Frontal cortex (tissue), 4 donors: ENCODE measurements at places on chromosomes 13 and 19. TPM values are rescaled to one million over a fixed set of nuclear protein-coding genes. Genes with fewer than 3 reads are reported as not detected.

DNA sequence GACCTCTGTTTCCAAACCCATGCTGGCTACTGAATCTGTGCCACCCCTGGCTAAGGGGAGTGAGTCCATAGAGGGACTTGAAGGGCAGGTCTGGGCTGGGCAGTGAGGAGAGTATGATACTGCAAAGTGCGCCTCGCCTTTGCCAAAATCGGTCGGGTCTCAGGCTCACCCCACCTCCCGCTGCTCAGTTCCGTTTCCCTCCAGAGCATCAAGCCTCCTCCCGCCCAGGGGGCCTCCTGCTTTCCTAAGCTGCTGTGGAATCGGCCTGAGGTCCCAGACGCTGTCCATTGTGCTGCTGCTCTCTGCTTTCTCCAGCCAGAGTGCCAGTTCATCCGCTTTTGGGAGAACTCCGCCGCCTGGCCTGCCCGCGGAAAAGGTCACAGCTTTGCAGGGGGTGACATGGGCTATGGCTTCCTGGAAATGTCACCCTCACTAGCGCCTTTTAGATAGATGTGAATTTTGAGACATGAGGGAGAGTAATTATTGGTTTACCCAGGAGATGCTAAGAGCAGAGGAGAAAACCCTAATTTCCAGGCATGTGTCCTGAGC, 1418.4 kb downstream of the UQCRFS1 start:
- DNase-seq = peak; percentile 5

- DNase-seq = peak; percentile 51
Measured at GRCh38 chr13:40190641-40191100, 475.8 kb downstream of the FOXO1 start.

DNA sequence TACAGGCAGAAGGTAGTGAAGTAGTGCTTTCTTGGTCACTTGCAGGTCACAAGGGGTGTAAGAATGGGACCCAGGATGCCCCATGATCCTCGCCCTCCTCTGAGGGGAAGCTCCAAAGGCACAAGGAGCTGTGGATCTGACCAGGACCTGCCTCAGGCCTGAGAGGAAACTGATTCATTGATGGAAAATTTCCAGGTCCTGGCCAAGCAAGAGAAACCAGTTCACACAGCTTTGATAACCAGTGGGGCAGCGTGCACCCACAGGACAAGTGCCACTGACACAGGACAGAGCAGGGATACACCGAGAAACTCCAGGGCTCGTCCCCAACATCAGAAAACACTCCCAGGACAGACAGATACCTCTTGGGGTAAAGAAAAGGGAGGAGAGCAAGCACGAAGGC, 177.1 kb downstream of the RBM26 start:
- no peak for DNase-seq

DNA sequence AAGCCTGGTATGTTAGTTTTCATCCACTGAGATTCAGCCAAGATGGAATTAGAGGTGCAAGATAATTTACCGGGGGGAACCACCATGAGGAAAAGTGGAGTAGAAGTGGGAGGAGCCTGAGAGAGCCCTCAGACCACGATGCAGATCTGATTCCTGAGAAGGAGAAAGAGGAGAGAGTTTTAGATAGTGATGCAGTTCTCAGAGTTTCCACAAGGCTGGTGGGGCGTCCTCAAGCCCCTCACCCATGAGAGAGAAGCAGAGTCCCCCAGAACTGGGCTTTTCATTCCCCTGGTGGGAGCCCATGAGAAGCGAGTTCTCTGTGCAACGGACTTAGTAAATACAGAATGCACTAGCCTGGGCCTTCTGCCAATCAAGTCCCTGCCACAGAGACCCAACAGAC, 18.1 kb downstream of the CEACAM5 start:
- no peak for DNase-seq

CERS1 gene
- total RNA-seq = 21.2 TPM

KLK15 gene
- total RNA-seq = not detected
